ENCODE measurements at places on chromosomes 1 and 21. TPM values are rescaled to one million over a fixed set of nuclear protein-coding genes. Genes with fewer than 3 reads are reported as not detected.

Gene LCE1F
- not detected for polyA plus RNA-seq

GRCh38 chr1:21855257-21856096 lies 43.4 kb downstream of the LDLRAD2 start:
- no peak for DNase-seq

- DNase-seq: no peak
Measured at GRCh38 chr1:239993366-239993765, 98.3 kb upstream of the FMN2 start.

GRCh38 chr1:235069577-235070563 lies 58.8 kb downstream of the TOMM20 start:
- peak; percentile 98 for DNase-seq

DNA sequence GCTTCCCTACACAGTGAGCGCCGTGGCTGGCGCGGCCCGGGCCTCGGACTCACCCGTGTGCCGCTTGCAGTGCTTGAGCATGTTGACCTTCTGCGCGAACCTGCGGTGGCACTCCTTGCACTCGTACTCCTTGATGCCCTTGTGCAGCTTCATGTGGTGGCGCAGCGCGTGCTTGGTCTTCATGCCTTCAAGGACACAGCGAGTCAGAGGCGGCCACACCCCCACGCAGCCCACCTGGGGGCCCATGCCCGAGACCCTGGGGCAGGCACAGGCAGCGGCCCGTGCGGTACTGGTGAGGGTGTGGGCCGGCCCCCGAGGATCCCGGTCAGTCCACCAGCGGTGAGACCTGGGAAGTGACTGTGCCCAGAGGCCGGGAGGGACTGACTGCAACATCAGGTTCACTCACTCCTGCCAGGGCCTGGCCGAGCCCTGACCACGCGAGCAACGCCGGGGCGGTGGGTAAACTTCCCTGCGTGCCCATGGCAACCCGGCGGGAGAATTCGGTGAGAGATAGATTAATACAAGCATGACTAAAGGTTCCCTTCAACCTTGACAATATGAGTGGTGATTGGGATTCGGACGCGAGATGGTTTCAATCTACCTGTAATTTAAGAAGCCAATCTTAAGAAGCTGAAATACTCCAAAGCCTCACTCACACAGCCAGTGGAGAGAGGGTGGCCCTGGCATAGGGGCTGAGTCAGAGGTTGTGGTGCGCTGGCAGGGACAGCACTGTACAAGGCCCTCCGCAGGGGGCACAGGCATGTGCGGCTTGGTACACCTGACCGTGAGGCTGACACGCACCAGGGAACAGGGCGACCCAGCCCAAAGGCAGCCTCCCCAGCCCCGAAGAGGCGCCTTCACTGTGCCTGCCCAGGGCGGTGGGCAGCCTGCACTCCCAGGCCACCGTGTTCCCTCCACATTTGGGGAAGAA lies 49.1 kb upstream of the RIPK4 start:
- DNase-seq: no peak

GRCh38 chr21:41877901-41878830 lies 978 bp downstream of the PRDM15 start:
- DNase-seq: peak; percentile 75

- DNase-seq: no peak
Measured at GRCh38 chr1:49323925-49324540, 547.3 kb upstream of the BEND5 start.

DNA sequence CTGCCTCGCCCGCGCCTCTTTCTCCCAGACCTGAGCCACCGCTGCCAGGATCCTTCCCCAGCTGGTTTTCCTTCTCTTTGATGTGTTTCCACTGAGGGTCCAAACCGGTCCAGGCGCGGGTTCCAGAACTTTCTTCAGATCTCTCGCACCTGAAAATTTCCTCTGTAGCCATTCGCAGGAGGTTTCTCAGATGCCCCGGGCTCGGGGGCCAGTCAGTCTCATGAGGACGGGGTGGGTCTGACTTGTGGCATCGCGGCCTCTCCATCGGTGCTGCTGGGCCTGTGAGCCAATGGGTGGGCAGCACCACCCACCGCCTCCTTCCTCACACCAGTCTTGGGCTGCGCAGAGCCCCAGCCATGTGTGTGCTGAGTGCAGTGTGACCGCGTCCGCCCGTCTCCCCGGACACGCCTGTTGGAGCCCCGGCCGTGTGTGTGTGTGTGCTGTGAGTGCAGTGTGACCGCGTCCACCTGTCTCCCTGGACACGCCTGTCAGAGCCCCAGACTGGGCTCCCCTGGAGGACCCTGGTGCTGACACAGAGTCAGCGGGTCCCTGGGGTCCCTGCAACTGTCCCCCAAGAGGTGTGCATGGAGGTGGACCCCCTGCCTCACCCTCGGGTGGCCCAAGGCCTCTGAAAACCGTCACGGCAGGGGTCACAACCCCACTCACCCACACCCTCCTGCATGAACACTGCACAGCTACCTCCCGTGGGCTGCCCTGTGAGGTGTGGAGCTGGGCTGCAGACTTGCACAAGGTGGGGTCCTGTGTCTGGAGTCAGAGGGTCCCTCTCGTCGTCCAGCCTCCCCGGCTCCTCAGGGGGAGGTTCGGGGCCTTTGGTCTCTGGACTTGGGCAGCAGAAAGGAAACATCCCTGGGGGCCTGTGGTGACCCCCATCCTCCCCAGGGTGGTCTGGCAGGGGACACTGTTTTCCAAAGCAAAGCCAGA lies 20.2 kb downstream of the COL18A1 start:
- no peak for DNase-seq

Gene SPRR4
- polyA plus RNA-seq: not detected

- no peak for DNase-seq
Measured at GRCh38 chr1:53847980-53848379, 9.9 kb upstream of the NDC1 start.

DNA sequence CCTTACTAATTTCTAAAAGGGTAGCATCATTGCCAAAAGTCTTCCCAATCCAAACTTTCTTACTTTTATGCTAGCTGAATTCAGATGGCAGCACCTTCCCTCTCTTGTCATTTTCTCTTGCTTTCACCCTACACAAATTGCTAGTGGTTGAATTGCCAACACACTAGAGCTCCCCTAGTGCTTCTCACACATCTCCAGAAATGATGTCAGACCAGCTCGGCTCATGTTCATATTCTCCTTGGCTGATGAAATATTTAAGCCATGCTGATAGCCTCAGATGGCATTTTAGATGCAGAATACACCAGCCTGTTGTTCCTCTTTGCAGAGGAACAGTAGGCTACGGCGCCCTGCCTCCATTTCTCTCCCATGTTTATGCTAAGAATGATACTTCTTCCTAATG lies 256.9 kb downstream of the PTBP2 start:
- DNase-seq: peak; percentile 49

DNA sequence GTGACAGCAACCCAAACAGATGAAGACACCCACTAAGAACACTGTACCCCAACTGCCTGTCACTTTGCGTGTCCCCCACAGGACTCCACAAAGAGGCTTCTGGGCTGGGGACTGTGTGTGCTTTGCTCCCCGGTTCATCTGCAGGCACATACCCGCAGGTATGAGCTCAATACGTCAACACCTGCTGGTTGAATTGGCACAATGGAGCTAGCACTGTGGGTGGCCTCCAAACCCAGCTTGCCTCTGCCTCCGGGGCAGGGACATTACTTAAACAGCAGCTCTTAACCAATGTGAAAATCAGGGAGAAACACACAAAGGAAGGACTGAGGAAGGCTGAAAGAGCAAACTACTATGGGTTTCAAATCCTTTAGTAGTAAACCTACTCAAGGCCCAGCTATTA lies 140.2 kb upstream of the TIAM1 start:
- DNase-seq: no peak

DNA sequence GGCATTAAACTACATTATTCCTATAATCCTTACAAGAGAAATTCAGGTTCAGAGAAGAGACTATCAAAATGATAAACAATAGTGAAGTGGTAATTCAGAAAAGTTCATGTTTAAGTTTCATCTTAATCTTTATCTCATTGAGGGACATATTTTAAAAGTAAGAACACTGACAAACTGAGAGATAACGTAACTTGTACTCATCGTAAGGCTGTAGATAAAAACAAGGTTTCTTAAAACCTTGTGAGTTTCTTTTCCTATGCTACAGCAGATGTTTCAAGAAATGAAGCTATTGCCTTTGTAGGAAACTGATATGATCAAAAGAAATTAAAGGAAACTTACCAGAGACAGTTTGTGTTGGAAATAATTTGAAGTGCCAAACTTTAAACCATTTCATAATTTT lies 65.0 kb downstream of the RERE start:
- no peak for DNase-seq

Gene TRABD2B
- not detected for polyA plus RNA-seq

DNA sequence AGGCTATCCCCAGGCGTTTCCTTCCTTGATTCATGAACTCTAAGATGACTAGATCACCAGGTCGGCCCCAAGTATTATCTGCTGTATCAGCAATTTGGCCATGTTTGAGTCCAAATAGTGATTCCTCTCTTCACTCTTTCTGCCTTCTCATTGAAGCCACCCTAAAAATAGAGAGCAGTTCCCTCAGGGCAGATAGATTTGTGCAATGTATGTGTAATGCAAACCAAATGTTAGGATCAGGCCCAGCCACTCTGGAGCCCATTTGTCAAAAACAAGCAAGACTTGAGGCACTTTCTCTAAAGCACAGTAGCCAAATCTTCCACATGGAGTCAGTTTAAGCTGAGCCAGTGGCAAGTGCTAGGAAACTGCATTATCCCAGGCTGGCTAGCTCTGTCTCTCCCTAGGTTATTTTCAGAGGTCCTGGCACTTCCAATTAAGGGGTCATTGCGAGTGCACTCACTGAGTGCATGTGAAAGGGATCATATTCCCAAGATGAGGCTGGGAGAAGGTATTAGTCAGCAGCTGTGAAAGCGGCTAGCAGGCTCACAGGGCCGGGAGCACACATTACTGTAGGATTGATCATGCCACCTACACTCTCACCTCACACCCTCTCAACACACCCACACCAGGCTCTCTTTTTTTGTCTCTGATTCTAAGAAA lies 97.9 kb upstream of the RAB3GAP2 start:
- DNase-seq: peak; percentile 70

Gene BNIPL
- 0.38 TPM for polyA plus RNA-seq

Data from IMR-90 (cell line).